A549 treated with GW870086 at 1 μM for 4 hours (cell line): ENCODE measurements at places on chromosomes 4 and X. TPM values are rescaled to one million over a fixed set of nuclear protein-coding genes. Genes with fewer than 3 reads are reported as not detected.

Gene PAGE1
- total RNA-seq = 0.29 TPM in 1 of 5 replicates, not detected in the others

Gene MTCP1
- total RNA-seq = 17.4 to 23.6 TPM (median 18.5 TPM) in 5 replicates

Gene PPP4R3C
- not detected in 5 replicates for total RNA-seq

Gene NAP1L2
- 0.88 to 1.3 TPM (median 0.93 TPM) in 5 replicates for total RNA-seq

Gene HAND2
- 0.39 to 0.72 TPM (median 0.61 TPM) in 5 replicates for total RNA-seq

Gene CT83
- not detected in 5 replicates for total RNA-seq

Gene AMOT
- total RNA-seq = 0.01 to 0.03 TPM (median 0.01 TPM) in 3 of 5 replicates, not detected in the others

Gene PDCL2
- not detected in 5 replicates for total RNA-seq

Gene PHEX
- 0.30 to 0.48 TPM (median 0.44 TPM) in 5 replicates for total RNA-seq

Gene POF1B
- total RNA-seq = 2.3 to 2.8 TPM (median 2.5 TPM) in 5 replicates

Gene CHIC2
- 8.5 to 9.9 TPM (median 9.1 TPM) in 5 replicates for total RNA-seq

Gene NCBP2L
- not detected in 5 replicates for total RNA-seq

Gene RIPPLY1
- total RNA-seq = 0.11 TPM in 1 of 5 replicates, not detected in the others

Gene ENPEP
- total RNA-seq = 0.05 to 0.32 TPM (median 0.18 TPM) in 4 of 5 replicates, not detected in the other

Gene PPP2R2C
- 29.0 to 39.1 TPM (median 34.8 TPM) in 5 replicates for total RNA-seq

Gene PABPC5
- total RNA-seq = 0.08 TPM in 1 of 5 replicates, not detected in the others

Gene XG
- 0.13 TPM in 1 of 5 replicates, not detected in the others for total RNA-seq

Gene TENM3
- total RNA-seq = 0.70 to 2.2 TPM (median 1.9 TPM) in 5 replicates

Gene GPR119
- total RNA-seq = not detected in 5 replicates

Gene FRMD7
- total RNA-seq = 0.03 TPM in 1 of 5 replicates, not detected in the others

Gene RTL5
- 1.8 to 2.5 TPM (median 2.1 TPM) in 5 replicates for total RNA-seq

Gene SH3RF1
- 8.5 to 11.4 TPM (median 10.4 TPM) in 5 replicates for total RNA-seq

Gene GATB
- 9.6 to 13.0 TPM (median 11.3 TPM) in 5 replicates for total RNA-seq

Gene GPR50
- 0.14 to 0.37 TPM (median 0.14 TPM) in 5 replicates for total RNA-seq

Gene DSPP
- not detected in 5 replicates for total RNA-seq

Gene ATP7A
- 2.6 to 3.7 TPM (median 3.6 TPM) in 5 replicates for total RNA-seq

Gene SYAP1
- total RNA-seq = 19.2 to 24.2 TPM (median 22.4 TPM) in 5 replicates

Gene NAA15
- total RNA-seq = 19.9 to 35.2 TPM (median 29.9 TPM) in 5 replicates

Gene ZFP92
- total RNA-seq = 0.42 to 0.59 TPM (median 0.57 TPM) in 5 replicates

Gene TMLHE
- total RNA-seq = 8.0 to 10.9 TPM (median 10.5 TPM) in 5 replicates

Gene ABLIM2
- 3.3 to 5.4 TPM (median 5.0 TPM) in 5 replicates for total RNA-seq

Gene VSIG4
- total RNA-seq = not detected in 5 replicates

Gene TEX11
- not detected in 5 replicates for total RNA-seq

Gene ODAM
- total RNA-seq = not detected in 5 replicates

Gene DDX53
- total RNA-seq = not detected in 5 replicates

Gene TSPAN5
- 13.5 to 17.4 TPM (median 16.8 TPM) in 5 replicates for total RNA-seq

Gene MFAP3L
- 3.8 to 5.5 TPM (median 4.8 TPM) in 5 replicates for total RNA-seq

Gene USP17L13
- total RNA-seq = not detected in 5 replicates

Gene NIPAL1
- total RNA-seq = 0.65 to 1.3 TPM (median 0.86 TPM) in 5 replicates

Gene SLC2A9
- total RNA-seq = 0.13 to 1.0 TPM (median 0.53 TPM) in 5 replicates

Gene TAF1
- 11.9 to 18.0 TPM (median 15.8 TPM) in 5 replicates for total RNA-seq

Gene HPGD
- 64.2 to 73.3 TPM (median 70.6 TPM) in 5 replicates for total RNA-seq

Gene SYP
- total RNA-seq = 2.7 to 3.5 TPM (median 3.0 TPM) in 5 replicates

Gene GPRIN3
- total RNA-seq = 1.5 to 4.0 TPM (median 3.1 TPM) in 5 replicates

Gene SPACA5
- not detected in 5 replicates for total RNA-seq

Gene RBM47
- 19.5 to 26.4 TPM (median 24.1 TPM) in 5 replicates for total RNA-seq

Gene GAGE2A
- not detected in 5 replicates for total RNA-seq

Gene MMGT1
- total RNA-seq = 15.2 to 20.8 TPM (median 18.8 TPM) in 5 replicates

Gene SMARCAD1
- total RNA-seq = 9.4 to 13.3 TPM (median 12.3 TPM) in 5 replicates

Gene SHROOM2
- total RNA-seq = 0.45 to 0.63 TPM (median 0.48 TPM) in 5 replicates

Gene CSN1S1
- total RNA-seq = not detected in 5 replicates
